ENCODE measurements at places on chromosomes 16 and 17. TPM values are rescaled to one million over a fixed set of nuclear protein-coding genes. Genes with fewer than 3 reads are reported as not detected.

Gene TNK1
- 0.25 TPM for total RNA-seq

Gene TBC1D3H
- not detected for total RNA-seq

Gene CCDC154
- total RNA-seq, result 0.49 TPM

Gene CMTM3
- total RNA-seq, result 6.1 TPM

Gene ABCC1
- 8.4 TPM for total RNA-seq

Gene VAC14
- total RNA-seq, result 21.4 TPM

Gene ATPAF2
- 25.6 TPM for total RNA-seq

Gene SOX15
- total RNA-seq, result 0.49 TPM

Gene C16orf95
- 2.0 TPM for total RNA-seq

Gene PABPN1L
- total RNA-seq, result 0.49 TPM

Gene KRT23
- 0.25 TPM for total RNA-seq

Gene RNF222
- total RNA-seq, result not detected

Gene PVALEF
- total RNA-seq, result not detected

Data from temporal lobe (tissue), 4 donors.